Cardiac muscle cell (in vitro differentiated cells and primary cell): ENCODE measurements at places on chromosomes 6 and 20. TPM values are rescaled to one million over a fixed set of nuclear protein-coding genes. Genes with fewer than 3 reads are reported as not detected.

The NKX2-2 gene
- total RNA-seq, result not detected in 2 replicates

DNA sequence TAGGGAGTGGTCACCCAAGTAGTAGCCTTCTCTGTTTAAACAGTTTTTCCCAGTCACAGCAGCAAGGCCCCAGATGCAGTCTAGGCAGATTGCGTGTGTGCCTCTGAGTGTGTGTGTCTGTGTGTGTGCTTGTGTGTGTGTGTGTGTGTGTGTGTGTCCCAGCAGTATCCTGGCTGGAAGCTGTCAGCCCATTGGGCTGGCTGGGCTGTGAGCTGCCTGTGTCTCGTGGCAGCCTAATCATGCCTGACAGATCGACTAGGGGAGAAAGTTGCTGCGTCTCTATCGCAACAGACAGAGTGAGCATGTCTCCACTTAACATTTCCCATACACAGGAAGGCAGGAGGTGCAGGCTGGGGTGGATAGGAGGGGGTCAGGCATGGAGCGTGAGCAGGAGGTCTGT is 42.9 kb upstream of the LRFN2 start:
- peak; percentile 65 for DNase-seq

DNA sequence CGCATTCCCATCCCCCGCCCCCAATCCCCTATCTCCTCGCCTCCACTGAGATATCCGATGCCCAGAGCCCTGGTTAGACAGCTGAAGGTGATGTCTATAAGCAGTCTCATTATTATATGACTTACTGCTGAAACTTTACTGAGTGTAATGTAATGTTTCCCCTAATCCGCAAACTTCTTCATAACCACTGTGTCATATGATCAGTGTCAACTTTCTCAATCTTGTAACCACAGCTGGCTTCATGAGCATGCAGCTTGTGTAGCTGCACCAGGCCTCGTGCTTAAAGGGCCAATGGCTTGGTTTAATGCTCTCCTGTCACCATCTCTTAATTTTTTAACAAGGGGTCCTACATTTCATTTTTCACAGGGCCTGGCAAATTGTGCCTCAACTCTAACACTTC is 8.1 kb downstream of the ASIP start:
- DNase-seq, result peak; percentile 72

The TAGAP gene
- not detected in 2 replicates for total RNA-seq

- DNase-seq, result no peak
Observed at GRCh38 chr6:145863988-145864616, 49.5 kb upstream of the FBXO30 start.

DNA sequence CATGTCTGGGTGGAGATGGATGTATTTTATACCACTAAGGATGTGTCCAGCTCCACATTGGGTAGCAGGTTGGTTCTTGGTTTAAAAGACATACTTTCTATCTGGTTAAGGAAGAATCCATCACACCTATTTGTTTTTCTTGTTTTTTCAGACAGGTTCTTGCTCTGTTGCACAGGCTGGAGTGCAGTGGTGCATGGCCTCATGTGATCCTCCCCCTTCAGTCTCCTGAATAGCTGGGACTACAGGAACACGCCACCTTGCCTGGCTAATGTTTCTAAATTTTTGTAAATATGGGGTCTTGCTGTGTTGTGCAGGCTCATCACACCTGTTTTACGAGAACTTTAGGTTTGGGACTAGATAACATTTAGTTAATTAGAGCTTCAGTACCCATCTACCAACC is 115.7 kb upstream of the PRND start:
- no peak for DNase-seq

GRCh38 chr6:63415286-63415685 is 95.5 kb upstream of the LGSN start:
- no peak for DNase-seq

The DOK5 gene
- 1.0 and 1.4 TPM in 2 replicates for total RNA-seq

DNA sequence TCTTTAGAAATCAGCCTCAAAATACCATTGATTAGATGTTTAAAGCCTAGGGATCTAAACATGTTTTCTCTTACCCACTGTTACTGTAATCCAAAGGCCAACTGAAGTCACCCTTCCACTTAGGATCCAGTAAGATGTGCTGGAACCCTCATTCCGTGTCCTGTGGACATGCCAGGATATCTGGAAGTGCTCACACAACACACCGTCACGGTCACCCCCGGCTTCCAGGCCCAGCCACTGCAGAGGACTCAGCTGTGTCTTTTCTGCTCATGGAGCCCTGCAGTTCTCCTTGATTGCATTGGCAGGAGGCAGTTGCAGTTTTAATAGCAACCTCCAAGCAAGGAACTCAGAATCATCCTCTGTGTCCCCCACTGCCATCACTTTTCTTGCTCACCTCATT is 93.3 kb downstream of the CAP2 start:
- DNase-seq, result no peak

The TNNC2 gene
- 27.9 and 36.0 TPM in 2 replicates for total RNA-seq

GRCh38 chr6:113475392-113475791 is 381.8 kb upstream of the MARCKS start:
- DNase-seq, result no peak

The THBS2 gene
- 0.06 and 0.07 TPM in 2 replicates for total RNA-seq

DNA sequence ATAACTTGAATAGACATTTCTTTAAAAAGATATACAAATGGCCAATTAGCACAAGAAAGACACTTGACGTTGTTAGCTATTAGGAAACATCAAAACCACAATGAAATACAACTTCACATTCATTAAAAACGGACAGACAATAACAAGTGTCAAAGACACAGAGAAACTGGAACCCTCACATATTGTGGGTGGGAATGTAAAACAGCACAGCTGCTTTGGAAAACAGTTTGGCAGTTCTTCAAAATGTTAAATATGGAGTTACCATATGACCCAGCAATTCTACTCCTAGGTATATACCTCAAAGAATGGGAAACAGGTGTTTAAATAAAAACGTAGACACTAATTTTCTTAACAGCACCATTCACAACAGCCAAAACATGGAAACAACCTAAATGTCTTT is 100.5 kb upstream of the SLC22A23 start:
- DNase-seq, result no peak

The SERAC1 gene
- total RNA-seq, result 6.4 and 8.7 TPM in 2 replicates

- no peak for DNase-seq
Observed at GRCh38 chr6:23410439-23410838, 715.6 kb upstream of the NRSN1 start.

- no peak for DNase-seq
Observed at GRCh38 chr6:105896821-105897095, 189.4 kb upstream of the PRDM1 start.

DNA sequence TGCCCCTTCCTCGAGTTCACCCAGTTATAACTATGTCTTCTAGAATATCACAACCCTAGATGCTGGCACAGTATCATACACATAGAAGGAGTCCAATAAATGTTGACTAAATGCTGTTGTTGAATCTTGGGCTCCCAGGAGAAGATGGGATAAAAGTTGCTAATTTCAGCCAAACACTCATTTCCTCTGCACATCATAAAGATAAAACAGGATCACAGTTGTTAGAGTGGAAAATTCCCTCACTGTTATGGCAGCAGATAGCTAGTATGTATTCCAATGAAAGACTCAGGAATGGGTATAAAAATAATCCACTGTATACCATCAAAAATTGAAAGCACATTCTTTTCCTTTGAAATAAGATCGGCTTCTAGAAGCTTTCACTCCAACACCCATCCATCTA is 294.9 kb upstream of the TSHZ2 start:
- DNase-seq, result no peak

The TNXB gene
- total RNA-seq, result 3.0 and 9.3 TPM in 2 replicates

DNA sequence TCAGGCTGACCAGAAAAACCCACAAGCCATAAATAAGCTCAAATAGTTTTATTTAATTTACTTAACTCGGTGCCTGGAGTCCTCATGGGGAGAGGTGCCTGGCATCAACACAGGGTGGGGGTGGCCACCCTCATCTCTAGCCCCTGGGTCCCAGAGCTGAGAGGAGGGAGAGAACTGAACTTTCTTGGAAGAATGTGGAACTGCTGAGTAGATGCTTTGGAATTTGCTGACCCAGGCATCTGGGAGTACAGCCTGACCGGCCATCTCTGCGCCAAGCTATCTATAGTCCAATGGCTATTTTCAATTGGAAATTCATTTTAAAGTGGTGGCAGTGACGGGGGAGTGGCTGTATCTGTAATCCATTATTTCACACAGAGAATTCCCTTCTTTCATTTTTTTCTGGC is 104.8 kb downstream of the CDH26 start:
- peak; percentile 30 for DNase-seq

- no peak for DNase-seq
Observed at GRCh38 chr20:6697228-6697972, 70.1 kb upstream of the BMP2 start.

DNA sequence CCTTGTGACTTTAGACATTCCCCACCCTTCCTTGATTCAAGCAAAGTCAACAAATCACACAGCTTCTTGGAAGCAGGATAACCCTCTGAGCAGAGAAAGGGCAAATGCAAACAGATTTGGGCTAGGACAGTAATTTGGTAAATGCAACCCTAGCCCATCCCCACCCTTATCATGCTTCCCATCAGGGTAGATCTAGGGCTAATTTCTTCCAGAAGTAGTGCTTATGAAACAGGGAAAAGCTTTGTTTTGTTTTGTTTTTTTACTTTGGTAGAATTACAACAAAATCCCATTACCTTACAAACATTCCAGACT is 525.1 kb upstream of the NOX3 start:
- DNase-seq, result no peak

GRCh38 chr20:43124241-43124640 is 65.5 kb downstream of the PTPRT start:
- no peak for DNase-seq

DNA sequence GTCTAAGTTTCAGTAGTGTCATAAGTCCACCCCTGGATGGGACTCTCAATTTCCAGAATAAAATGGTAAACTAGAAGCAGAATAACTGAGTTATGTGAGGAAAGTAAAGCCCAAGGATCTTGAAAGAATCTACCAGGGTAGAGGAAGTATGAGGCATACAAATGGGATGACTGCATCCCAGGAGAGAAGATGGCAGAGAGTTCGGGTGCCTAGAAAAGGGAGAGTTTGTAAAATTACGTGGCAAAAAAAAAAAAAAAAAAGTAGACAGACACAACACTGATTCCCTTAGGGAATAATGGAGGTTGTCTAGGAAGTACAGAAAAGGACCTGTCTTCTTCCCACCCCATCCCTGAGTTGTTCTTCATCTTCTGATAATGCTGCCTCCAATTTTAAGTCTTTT is 3.4 kb downstream of the GABBR1 start:
- DNase-seq, result no peak

DNA sequence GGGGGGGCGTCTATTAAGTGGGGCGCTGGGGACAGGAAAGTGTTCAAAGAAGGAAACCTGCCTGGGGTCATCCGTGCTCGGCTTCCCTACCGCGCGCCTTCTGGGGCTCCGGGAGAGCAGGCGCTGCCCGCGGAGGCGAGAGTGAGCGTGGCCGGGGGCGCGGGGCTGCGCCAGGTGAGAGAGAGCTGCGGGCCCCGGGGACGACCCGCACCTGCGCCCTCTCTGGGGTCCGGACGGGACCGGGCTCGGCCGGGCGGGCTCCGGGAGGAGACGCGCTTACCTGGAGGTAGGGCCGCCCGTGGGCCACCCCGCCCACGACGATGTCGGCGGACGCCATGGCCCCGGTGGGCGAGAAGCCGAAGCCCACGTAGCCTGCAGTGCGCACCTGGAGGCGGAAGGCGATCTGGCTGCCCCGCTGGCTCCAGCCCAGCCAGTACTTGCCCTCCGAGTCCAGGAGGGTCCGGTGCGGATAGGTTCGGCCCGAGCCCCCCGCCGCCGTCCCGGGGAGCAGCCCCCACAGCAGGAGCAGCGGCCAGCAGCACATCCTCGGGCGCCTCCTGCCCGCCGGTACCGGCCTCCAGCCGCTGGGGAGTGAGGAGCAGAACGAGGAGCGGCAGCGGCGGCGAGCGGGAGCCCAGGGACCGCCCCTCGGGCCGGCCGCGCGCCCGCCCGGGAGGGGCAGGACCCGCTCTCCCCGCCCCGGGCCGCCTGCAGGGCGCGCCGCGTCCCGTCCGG is at the start of gene MOXD1:
MOXD1 (minus strand) TSS at position 593 of the 735 bp plus-strand sequence; CDS start at position 544, 49 bp downstream.
- DNase-seq, result peak; percentile 68

- peak; percentile 29 for DNase-seq
Observed at GRCh38 chr6:155142168-155143028, 121.4 kb upstream of the CLDN20 start.

DNA sequence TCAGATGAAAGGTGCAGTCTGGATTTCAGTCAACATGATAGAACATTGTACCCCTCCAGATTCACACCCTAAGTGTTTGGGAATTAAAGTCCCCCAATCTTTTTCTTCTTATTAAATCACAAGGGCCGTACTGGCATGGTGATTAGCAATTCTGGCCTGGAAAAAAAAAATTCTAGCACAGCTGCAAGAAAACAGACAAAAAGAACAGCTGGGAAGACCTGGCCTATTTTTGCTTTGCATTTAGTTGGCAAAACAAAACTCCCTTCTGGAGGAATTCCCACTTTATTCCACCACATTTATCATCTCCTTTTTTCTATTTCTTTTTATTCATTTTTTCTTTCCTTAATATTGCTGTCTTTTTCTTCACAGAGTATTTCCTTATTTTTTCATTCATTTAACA is 39.8 kb upstream of the AKAP12 start:
- DNase-seq, result no peak

DNA sequence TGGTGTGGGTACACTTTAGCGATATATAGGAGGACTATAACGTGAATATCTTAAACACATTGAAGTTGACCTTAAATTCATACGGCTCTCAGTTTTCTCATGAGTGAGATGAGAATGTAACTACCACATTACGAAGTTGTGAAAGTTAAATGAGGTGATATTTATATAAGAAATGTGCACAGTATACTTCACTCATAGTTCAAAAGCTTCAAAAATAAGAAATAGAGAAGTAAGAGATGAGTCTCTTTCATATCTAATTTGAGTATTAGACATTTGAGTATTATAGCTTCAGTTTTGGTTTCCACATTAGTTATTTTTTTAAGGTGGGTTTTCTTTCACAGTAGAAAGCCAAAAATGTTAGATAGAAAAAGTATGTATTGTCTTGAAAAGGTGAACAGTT is 183.3 kb downstream of the NKAIN2 start:
- no peak for DNase-seq

DNA sequence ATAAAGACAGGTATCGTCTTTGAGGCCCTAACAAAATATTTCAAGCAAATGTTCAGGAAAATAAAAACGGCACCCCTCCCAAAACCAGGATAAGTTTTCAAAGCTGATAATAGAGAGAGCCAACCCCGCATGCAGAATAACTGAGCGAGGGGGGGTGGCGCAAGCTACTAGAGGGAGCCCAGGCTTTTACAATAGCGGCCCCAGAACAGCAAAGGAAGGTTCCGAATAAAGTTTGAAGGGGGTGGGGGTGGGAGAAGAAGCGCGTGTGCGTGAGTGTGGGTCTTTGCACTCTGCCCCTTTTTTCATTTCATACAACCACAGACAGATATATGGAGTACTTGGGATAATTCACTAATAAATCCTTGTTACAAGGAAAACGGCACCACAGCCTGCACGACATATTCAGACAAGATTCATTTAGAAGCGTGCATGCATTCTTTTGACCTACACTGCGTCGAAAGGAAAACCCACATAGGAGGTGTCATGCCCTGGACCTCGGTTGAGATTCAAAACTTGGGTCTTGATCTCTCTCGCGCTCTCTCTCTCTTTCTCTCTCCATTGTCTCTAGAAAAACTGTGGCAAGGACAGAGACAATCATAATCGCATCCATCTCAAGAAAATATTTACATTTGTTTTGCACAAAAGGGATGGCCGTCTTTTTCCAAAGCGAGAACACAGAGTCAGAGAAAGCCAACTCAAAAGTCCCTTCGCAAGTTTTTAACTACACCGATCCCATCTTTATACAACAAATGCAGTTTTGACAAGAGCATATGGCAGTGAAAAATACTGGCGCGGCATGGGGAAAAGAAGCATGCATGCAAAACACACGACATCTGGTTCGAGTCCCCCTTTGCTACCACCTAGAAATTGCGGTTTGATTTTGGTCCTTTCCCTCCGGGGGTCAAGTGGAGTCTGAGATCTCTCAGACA is 1.6 kb downstream of the OLIG3 start:
- DNase-seq, result no peak

The SNAI1 gene
- total RNA-seq, result 6.3 and 13.4 TPM in 2 replicates

The OOEP gene
- total RNA-seq, result not detected in 2 replicates
